Smooth muscle cell of bladder (primary cell): ENCODE measurements at places on chromosomes 7 and 10. TPM values are rescaled to one million over a fixed set of nuclear protein-coding genes. Genes with fewer than 3 reads are reported as not detected.

The UBN2 gene
- 3.4 and 4.1 TPM in 2 replicates for total RNA-seq

The PNLIPRP2 gene
- total RNA-seq, result not detected in 2 replicates

The IGFBP3 gene
- total RNA-seq, result 98.1 and 589 TPM in 2 replicates

The GPR15LG gene
- not detected in 2 replicates for total RNA-seq

The CRYGN gene
- total RNA-seq, result 0.14 and 0.74 TPM in 2 replicates

The LOXL4 gene
- 25.7 and 32.9 TPM in 2 replicates for total RNA-seq

The TUBAL3 gene
- total RNA-seq, result not detected in 2 replicates

The EMX2 gene
- total RNA-seq, result not detected in 2 replicates

The GARIN1A gene
- 0.43 and 0.83 TPM in 2 replicates for total RNA-seq

The PDLIM1 gene
- 14.0 and 23.5 TPM in 2 replicates for total RNA-seq

The ING3 gene
- total RNA-seq, result 9.3 and 11.7 TPM in 2 replicates

The CPA2 gene
- not detected in 2 replicates for total RNA-seq

The LRIT1 gene
- total RNA-seq, result not detected in 2 replicates

The SH2B2 gene
- 0.85 and 1.2 TPM in 2 replicates for total RNA-seq

The NFE2L3 gene
- 3.1 and 4.7 TPM in 2 replicates for total RNA-seq

The ZC3HAV1 gene
- 20.9 and 25.9 TPM in 2 replicates for total RNA-seq

The EN2 gene
- total RNA-seq, result under 0.01 TPM in 1 of 2 replicates, not detected in the other

The BCAP29 gene
- total RNA-seq, result 27.3 and 30.2 TPM in 2 replicates

The ZNF467 gene
- 0.28 TPM in 2 replicates for total RNA-seq

The LRRC61 gene
- 0.85 and 1.6 TPM in 2 replicates for total RNA-seq

The PKD1L1 gene
- total RNA-seq, result under 0.01 and 0.09 TPM in 2 replicates

The ADO gene
- total RNA-seq, result 15.5 and 17.7 TPM in 2 replicates

The HILPDA gene
- 15.6 and 46.7 TPM in 2 replicates for total RNA-seq

The TACC2 gene
- total RNA-seq, result 2.3 and 2.7 TPM in 2 replicates

The ZNF485 gene
- total RNA-seq, result 1.7 and 1.9 TPM in 2 replicates

The FAM149B1 gene
- 30.3 and 36.8 TPM in 2 replicates for total RNA-seq

The IL2RA gene
- not detected in 2 replicates for total RNA-seq
